Subcutaneous preadipocyte (primary cell): ENCODE measurements at places on chromosomes 3 and 15. TPM values are rescaled to one million over a fixed set of nuclear protein-coding genes. Genes with fewer than 3 reads are reported as not detected.

HCLS1 gene
- total RNA-seq = 1.8 and 2.9 TPM in 2 replicates

CFAP20DC gene
- 4.0 and 6.5 TPM in 2 replicates for total RNA-seq

SNURF gene
- total RNA-seq = 4.3 and 5.9 TPM in 2 replicates

SLCO2A1 gene
- total RNA-seq = under 0.01 TPM in 2 replicates

CFAP161 gene
- total RNA-seq = under 0.01 TPM in 2 replicates

ANKUB1 gene
- total RNA-seq = not detected in 2 replicates

TTC21A gene
- total RNA-seq = 3.3 and 4.5 TPM in 2 replicates

SMAD6 gene
- total RNA-seq = 7.7 and 13.9 TPM in 2 replicates

GABRG3 gene
- not detected in 2 replicates for total RNA-seq

TMEM44 gene
- 8.1 and 20.3 TPM in 2 replicates for total RNA-seq

CPNE4 gene
- total RNA-seq = 0.20 TPM in 1 of 2 replicates, not detected in the other

TSC22D2 gene
- 7.7 and 12.1 TPM in 2 replicates for total RNA-seq

NEK10 gene
- total RNA-seq = 9.2 and 13.1 TPM in 2 replicates

FBXL22 gene
- total RNA-seq = 0.20 and 2.6 TPM in 2 replicates

PROK2 gene
- not detected in 2 replicates for total RNA-seq

BTLA gene
- total RNA-seq = not detected in 2 replicates

FHIT gene
- total RNA-seq = 2.5 and 3.7 TPM in 2 replicates

PLA2G4D gene
- not detected in 2 replicates for total RNA-seq

CFAP100 gene
- not detected in 2 replicates for total RNA-seq

ACKR4 gene
- 2.5 and 8.1 TPM in 2 replicates for total RNA-seq

CD200 gene
- total RNA-seq = not detected in 2 replicates

SSR3 gene
- 255 and 326 TPM in 2 replicates for total RNA-seq

GTF2E1 gene
- total RNA-seq = 10.3 and 11.9 TPM in 2 replicates

BUB1B gene
- 18.4 and 40.1 TPM in 2 replicates for total RNA-seq

RASGRP1 gene
- total RNA-seq = not detected in 2 replicates

LRRIQ4 gene
- not detected in 2 replicates for total RNA-seq

KNG1 gene
- total RNA-seq = not detected in 2 replicates

VIPR1 gene
- total RNA-seq = not detected in 2 replicates

COL6A6 gene
- under 0.01 and 0.20 TPM in 2 replicates for total RNA-seq

LIPH gene
- total RNA-seq = not detected in 2 replicates

TAGLN3 gene
- total RNA-seq = not detected in 2 replicates

FAM43A gene
- 7.3 and 10.2 TPM in 2 replicates for total RNA-seq

SLC4A7 gene
- 84.5 and 132 TPM in 2 replicates for total RNA-seq

ZBTB20 gene
- 12.9 and 15.1 TPM in 2 replicates for total RNA-seq

POPDC2 gene
- total RNA-seq = under 0.01 TPM in 2 replicates

ATP13A5 gene
- total RNA-seq = not detected in 2 replicates

PLIN1 gene
- not detected in 2 replicates for total RNA-seq

SLC22A13 gene
- total RNA-seq = 0.37 and 1.2 TPM in 2 replicates

CHRD gene
- total RNA-seq = 0.20 and 1.8 TPM in 2 replicates

LXN gene
- total RNA-seq = 10.0 and 28.3 TPM in 2 replicates

LEKR1 gene
- 0.20 and 2.2 TPM in 2 replicates for total RNA-seq

ASB14 gene
- not detected in 2 replicates for total RNA-seq

CIB2 gene
- under 0.01 and 0.98 TPM in 2 replicates for total RNA-seq

SOX2 gene
- not detected in 2 replicates for total RNA-seq

SLC51A gene
- total RNA-seq = not detected in 2 replicates

TMEM40 gene
- total RNA-seq = 0.20 TPM in 1 of 2 replicates, not detected in the other

RGMA gene
- total RNA-seq = 1.6 and 2.9 TPM in 2 replicates

GPR171 gene
- total RNA-seq = not detected in 2 replicates

SLC6A6 gene
- total RNA-seq = 12.1 and 19.9 TPM in 2 replicates

MINAR1 gene
- 0.73 and 0.98 TPM in 2 replicates for total RNA-seq

PHLDB2 gene
- total RNA-seq = 32.6 and 47.8 TPM in 2 replicates

ATP2C1 gene
- total RNA-seq = 67.6 and 70.9 TPM in 2 replicates

GOLGA8J gene
- total RNA-seq = not detected in 2 replicates

SUSD5 gene
- 1.1 and 2.9 TPM in 2 replicates for total RNA-seq

RRP9 gene
- 35.3 and 37.5 TPM in 2 replicates for total RNA-seq

SHC4 gene
- total RNA-seq = 0.39 and 0.73 TPM in 2 replicates

DNAH12 gene
- total RNA-seq = under 0.01 TPM in 1 of 2 replicates, not detected in the other

TRIM42 gene
- total RNA-seq = not detected in 2 replicates

GCNT3 gene
- 0.37 and 0.39 TPM in 2 replicates for total RNA-seq

CASR gene
- under 0.01 TPM in 1 of 2 replicates, not detected in the other for total RNA-seq
